Body of pancreas (tissue), 4 donors: ENCODE measurements at places on chromosomes 13 and 19.

- DNase-seq: no peak
Measured at GRCh38 chr13:47206111-47206510, 309.3 kb upstream of the HTR2A start.

DNA sequence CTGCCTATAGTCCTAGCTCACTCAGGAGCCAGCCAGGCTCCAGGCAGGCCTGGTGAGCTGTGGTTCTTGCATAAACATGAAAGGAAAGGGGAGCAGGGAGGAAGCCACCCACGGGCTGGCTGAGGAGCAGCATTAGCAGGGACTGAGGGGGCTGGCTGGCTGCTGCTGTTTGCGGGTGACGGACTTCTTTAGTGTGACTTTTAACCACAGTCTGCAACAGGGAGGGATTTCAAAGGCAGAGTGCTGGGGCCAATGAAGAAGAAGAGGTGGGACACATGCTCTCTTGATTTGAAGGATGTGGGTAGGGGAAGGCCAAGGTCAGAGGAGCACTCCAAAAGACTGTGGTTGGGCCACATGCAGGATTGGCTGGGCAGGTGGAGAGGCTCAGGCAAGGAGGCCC is 223.0 kb downstream of the DNAJC15 start:
- no peak for DNase-seq

- DNase-seq: no peak
Measured at GRCh38 chr13:35672611-35673010, 196.1 kb upstream of the MAB21L1 start.

DNA sequence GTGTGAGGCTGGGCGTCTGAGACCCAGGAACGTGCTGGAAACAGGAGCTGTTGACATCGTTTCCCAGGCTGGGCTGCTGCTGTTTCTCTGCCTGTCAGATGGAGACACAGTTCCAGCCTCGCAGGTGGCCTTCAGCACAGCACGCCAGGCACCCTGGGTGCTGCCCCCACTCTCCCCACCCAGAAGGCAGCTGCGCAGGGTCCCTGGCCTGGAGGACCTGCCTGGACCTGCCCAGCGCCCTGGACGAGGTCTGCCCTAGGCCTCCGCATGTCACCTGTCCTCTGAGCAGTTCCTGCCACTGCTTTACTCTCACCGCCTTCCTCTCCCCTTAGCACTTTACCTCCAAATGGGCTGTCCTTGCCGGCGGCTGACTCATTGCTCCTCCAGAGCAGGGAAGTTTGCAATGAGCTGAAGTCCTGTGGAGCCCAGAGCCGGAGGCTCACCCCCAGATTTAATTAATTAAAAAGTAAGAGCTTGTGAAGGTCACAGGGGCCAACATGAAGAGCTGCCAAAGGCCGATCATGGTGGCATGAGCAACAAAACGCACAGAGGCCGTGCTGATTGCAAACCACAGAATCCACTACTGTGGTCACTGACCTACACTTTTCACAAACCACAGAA is 32.2 kb downstream of the C13orf46 start:
- DNase-seq: no peak

GRCh38 chr13:53778937-53779336 is 750.3 kb downstream of the OLFM4 start:
- DNase-seq: no peak

GRCh38 chr13:99404005-99404755 is 97.0 kb upstream of the GPR183 start:
- DNase-seq: no peak

DNA sequence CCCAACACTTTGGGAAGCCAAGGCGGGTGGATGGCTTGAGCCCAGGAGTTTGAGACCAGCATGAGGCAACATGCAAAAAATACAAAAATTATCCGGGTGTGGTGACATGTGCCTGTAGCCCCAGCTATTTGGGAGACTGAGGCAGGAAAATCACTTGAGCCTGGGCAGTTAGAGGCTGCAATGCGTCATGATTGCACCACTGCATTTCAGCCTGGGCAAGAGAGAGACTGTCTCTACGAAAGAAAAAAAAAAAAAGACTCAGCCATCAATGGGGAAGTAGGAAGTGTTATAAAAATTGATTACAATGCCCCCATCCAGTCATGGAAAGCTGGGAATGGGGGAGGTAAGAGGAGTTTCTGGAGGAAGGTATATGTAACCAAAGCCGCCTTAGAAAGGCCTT is 5.4 kb downstream of the TYK2 start:
- no peak for DNase-seq

GRCh38 chr13:113918580-113918979 is 54.7 kb upstream of the GAS6 start:
- DNase-seq: no peak

- DNase-seq: peak; percentile 6
Measured at GRCh38 chr13:94558716-94559115, 37.2 kb downstream of the TGDS start.

DNA sequence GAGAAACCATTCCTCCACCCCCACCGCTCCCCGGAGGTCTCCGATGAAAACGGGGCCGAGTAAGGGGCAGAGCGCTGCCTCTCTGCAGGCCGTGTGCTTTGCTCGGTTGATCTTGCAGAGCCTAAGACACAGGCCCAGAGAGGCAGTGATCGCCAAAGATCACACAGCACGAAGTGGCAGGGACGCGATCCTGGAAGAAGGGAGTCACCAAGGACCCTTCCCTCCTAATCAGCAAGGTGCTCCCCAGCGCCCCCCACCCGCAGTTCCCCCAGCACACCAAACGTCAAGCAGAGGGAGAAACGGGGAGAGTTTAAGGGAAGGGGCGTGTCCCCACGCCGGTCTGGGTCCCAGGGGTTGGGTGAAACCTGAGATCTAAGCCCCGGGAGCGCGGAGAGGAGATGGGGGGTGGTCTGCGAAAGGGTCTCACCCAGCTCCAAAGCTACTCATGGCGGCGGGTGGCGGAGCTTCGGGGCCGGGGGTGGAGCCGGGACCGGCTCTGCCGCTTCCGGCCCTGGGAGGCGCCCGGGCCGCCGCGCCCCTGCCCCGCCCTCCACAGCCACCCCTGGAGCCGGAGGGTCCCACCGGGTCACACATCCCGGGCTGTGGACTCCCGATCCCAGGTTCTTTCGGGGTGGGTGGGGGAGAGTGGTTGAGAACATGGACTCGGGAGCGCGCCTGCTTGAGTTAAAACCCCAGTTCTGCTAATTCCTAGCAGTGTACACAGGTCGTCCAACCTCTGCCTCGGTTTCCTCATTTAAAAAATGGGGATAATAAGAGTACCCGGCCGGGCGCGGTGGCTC is at the start of gene EML2:
Gene EML2, minus strand, starts transcription at position 468 of the 800 bp plus-strand sequence. Its CDS starts 21 bp downstream, at position 447.
- peak; percentile 65 for DNase-seq

GRCh38 chr13:46202966-46203365 is 8.8 kb upstream of the LRRC63 start:
- no peak for DNase-seq

GRCh38 chr13:30551189-30551588 is 66.5 kb upstream of the USPL1 start:
- DNase-seq: peak; percentile 26

DNA sequence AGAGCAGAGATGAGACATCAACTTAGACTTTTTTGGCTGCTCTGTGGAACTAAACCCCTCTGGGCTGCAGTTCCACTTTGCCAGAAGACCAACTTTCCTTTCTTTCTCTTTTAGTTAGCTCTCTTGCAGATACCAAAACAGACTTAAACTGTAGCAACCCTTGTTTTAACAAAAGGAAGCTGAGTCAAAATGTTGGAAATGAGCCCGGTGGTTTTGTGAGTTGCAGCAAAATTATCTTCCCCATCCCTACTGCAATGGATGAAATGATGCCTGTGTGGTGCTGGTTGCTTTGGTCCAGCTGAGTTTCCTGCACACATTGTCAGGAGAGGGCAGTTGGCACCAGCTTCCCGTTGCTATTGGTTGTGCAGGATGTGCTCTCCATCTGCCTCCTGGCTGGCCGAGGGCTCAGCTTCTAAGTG is 115.3 kb downstream of the LRCH1 start:
- peak; percentile 20 for DNase-seq

- DNase-seq: peak; percentile 38
Measured at GRCh38 chr13:46119883-46120614, 15.2 kb upstream of the CPB2 start.

DNA sequence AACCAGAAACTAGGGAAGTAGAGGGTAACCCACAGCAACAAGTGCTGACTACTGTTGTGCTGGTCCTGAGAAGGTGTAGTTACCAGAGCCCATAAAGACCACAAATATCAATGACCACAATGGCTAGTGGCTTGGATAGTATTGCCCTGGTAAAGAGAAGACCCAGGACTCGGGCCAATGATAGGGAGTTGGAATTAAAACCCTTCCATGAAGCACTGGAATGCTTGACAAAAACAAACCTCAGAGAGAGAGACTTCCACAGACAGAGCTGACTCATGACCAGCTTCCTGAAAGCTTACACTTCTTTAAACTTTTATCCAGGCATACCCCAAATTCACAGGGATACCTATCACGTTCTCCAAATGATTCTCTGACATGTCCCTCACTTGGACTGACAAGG is 60.5 kb downstream of the WDR87 start:
- no peak for DNase-seq

GRCh38 chr19:17616961-17617806 is 61.7 kb downstream of the COLGALT1 start:
- DNase-seq: no peak
